ENCODE measurements at places on chromosomes 11 and 22. TPM values are rescaled to one million over a fixed set of nuclear protein-coding genes. Genes with fewer than 3 reads are reported as not detected.

The TRIM49 gene
- total RNA-seq = not detected

The TENM4 gene
- total RNA-seq = not detected

The TMEM258 gene
- total RNA-seq = 152 TPM

The ALX4 gene
- total RNA-seq = not detected

The TRIM48 gene
- total RNA-seq = not detected

The FAM180B gene
- total RNA-seq = not detected

The OR52J3 gene
- total RNA-seq = not detected

The BDNF gene
- total RNA-seq = not detected

The LRRC75B gene
- total RNA-seq = 1.7 TPM

The LDHAL6A gene
- not detected for total RNA-seq

The SORL1 gene
- total RNA-seq = 22.0 TPM
